ENCODE measurements at places on chromosomes 1 and 21. TPM values are rescaled to one million over a fixed set of nuclear protein-coding genes. Genes with fewer than 3 reads are reported as not detected.

Gene C1orf74
- 6.8 TPM for total RNA-seq

Gene ZNF683
- not detected for total RNA-seq

Gene PIGC
- 20.2 TPM for total RNA-seq

Gene F13B
- total RNA-seq = not detected

Gene TSPEAR
- total RNA-seq = not detected

Gene UBL4B
- not detected for total RNA-seq

Gene RIMKLA
- total RNA-seq = not detected

Gene FCRLB
- total RNA-seq = 1.3 TPM

Gene SMCP
- not detected for total RNA-seq

Gene GNAT2
- total RNA-seq = not detected

DNA sequence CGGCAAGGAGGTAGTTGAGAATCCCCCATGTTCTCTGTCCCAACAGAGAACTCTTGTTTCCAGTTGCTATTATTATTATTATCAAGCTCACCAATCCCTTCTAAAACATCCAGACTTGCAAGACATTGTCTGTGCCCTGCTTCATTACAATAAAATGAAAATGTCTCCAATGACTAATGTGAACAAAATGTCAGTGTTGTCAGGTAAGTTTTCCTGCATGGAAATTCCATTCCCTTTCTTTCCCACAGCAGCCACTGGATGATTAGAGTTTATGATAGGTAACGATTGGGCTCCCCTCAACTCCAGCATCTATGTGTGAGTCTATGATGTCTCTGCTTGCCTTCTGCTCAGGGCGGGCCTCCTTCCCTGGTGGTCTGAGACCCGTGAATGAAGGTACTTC is 8.9 kb upstream of the DYRK1A start:
- no peak for DNase-seq

DNA sequence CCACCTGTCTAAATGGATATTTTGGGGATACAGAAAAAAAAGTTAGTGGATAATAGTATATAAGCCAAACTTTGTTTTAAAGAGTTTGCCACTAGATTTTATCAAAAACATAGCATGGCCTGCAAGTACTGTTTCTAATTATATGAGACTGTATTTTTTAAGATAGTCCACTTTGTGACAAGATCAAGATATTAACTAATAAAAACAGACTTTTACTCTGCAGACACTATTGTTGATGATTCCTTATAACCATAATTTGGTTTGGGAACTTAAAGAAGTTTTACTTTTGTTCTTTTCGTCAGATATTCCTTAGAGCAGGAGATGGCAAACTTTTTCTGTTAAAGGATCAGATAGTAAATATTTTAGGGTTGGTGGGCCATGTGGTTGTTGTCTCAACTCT is 36.4 kb downstream of the SMG7 start:
- no peak for DNase-seq

- DNase-seq = no peak
These were observed 75.5 kb downstream of the CAMK2N1 start for GRCh38 chr1:20410503-20410902.

DNA sequence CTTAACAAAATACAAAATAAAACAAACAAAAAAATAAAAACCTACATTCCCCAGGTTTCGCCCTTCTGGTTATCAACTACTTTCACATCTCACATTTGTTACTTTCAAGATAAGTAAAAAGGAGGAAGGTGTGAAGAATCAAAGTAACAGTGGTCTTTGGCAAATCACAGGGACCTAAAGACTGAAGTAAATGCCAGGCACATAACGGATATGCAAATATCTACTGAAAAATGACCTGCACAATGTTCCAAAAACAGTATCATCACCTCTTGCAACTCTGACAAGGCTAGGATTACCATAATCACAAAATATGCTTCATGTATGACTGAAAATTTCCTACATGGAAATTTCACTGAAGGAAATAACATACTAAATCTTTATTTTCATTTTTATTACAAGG is 29.3 kb downstream of the COP1 start:
- no peak for DNase-seq

DNA sequence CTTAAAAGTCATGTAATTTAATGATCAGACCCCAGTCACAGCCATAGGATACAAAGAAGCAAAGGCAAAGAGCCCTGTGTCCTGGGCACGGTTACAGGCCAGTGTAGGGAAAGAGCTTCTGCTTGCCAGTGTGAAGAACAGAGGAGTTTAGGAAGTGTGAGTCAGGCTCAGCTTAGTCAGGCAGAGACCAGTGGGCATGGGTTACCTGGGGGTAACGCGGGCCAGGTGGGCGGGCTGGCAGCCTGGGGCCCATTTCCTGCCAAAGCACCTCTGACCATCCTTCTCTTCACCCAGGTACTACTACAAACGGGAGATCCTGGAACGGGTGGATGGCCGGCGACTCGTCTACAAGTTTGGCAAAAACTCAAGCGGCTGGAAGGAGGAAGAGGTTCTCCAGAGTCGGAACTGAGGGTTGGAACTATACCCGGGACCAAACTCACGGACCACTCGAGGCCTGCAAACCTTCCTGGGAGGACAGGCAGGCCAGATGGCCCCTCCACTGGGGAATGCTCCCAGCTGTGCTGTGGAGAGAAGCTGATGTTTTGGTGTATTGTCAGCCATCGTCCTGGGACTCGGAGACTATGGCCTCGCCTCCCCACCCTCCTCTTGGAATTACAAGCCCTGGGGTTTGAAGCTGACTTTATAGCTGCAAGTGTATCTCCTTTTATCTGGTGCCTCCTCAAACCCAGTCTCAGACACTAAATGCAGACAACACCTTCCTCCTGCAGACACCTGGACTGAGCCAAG is 4.7 kb downstream of the ELF3 start:
- peak; percentile 73 for DNase-seq

- DNase-seq = peak; percentile 54
These were observed 141.4 kb downstream of the PLPP3 start for GRCh38 chr1:56437959-56438358.

DNA sequence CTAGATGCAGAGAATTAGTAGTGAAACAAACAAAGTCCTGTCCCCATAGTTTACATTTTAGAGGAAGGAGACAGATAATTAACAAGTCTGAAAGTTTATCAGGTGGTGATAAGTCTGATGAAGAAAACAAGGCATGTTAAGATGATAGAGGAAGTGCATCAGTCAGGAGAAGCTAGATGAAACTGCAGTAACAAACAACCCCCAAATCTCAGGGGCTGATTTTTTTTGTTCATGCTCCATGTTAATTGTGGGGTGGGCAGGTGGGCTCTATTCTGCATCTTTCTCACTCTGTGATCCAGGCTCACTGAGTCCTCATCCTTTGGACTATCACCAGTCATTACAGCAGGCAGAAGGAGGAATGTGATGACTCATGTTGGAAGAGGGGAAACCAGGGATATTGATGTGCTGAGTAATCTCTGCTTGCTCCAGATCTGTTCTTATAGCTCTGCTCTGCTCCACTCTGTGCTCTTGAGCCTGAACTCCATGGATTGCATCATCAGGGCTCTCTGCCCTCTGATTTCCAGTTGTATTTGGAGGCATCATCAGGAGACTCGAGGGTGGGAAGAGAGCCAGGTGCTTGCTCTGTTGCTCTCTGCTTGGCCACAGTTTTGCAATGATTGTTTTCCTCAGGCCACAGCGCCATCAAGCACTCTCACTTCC is 166.9 kb downstream of the IER5 start:
- DNase-seq = peak; percentile 100

GRCh38 chr1:27862671-27863537 is 9.4 kb upstream of the THEMIS2 start:
- DNase-seq = peak; percentile 99

DNA sequence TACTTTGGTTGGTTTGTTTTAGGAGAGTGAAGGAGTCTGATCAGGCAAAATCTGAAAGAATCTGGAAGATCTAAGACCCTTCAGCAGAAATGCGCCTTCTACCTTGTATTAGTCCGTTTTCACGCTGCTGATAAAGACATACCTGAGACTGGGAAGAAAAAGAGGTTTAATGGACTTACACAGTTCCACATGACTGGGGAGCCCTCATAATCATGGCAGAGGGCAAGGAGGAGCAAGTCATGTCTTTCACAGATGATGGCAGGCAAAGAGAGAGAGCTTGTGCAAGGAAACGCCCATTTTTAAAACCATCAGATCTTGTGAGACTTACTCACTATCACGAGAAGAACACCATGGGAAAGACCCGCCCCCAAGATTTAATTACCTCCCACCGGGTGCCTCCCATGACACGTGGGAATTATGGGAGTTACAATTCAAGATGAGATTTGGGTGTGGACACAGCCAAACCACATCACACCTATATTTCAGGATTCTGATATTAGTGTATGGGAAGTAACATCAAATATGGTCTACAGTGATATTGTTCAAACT is 99.3 kb downstream of the GLUL start:
- no peak for DNase-seq

DNA sequence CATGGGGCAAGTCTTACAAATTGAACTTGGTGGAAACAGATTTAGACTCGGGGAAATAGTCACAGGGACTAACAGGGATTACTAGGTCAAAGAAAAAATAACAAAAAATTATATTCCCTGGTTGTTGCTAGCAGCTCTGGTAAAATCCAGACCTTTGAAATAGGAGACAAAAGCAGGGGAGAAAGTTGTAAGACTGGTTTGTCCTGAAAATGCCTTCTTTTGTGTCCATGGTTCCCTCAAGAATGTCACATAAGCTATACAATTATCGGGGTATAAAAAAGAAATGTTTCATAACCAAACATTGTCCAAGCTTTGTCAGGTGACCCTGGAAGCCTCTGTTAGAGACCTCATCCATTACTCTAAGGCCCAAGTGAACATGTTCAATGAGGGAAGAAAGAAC is 33.1 kb downstream of the KIAA0319L start:
- no peak for DNase-seq

DNA sequence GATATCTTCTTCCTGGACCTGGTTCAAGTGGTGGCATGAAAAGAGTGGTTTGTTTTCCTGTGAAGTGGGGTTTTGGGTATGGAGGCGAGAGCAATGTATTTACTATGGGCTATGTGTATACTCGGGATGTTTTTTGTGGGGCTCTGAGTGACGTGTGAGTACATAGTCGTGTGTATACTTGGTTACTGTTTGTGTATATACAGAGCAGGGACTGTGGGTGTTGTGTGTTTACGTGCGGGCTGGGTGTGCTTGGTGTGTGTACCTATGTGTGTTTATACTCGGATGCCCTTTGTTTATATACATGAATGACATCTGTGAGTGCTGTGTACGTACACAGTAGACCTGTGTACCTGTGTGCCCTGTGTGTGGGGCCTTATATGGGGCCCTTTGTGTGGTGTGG is 50.0 kb downstream of the YARS1 start:
- DNase-seq = no peak

DNA sequence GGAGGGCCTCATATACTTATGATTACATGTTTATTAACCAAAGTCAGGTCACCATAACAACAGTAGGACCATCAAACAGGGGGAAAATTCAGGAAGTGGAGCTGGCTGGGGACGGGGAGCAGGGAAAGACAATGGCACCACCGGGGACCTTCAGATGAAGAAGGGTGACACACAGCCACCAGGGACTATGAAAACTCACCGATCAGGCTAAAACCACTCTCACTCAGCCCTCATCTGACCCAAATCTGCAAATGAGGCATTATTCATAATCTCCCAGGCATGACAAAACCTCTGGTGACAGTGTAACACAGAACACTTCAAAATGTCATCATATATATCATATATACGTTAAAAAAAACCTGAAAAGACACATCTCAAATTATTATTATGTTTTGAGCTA is 11.2 kb downstream of the MKNK1 start:
- DNase-seq = no peak

DNA sequence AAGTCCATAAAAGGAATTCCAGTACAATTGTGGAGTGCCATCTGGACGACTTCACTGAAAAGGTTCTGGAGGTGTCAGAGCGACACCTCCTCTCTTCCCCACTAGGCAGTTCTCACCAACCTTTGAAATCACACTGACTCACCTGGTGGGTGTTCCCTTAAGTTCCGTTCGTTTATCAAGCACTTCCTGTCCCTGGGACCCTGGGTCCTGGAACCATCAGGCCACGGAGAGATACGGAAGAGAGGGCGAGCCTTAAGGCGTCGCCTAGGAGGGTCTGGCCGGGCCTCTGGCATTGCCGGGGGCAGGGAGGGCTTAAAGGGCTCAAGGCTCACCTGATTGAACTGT is 317 bp downstream of the SPAG17 start:
- no peak for DNase-seq

DNA sequence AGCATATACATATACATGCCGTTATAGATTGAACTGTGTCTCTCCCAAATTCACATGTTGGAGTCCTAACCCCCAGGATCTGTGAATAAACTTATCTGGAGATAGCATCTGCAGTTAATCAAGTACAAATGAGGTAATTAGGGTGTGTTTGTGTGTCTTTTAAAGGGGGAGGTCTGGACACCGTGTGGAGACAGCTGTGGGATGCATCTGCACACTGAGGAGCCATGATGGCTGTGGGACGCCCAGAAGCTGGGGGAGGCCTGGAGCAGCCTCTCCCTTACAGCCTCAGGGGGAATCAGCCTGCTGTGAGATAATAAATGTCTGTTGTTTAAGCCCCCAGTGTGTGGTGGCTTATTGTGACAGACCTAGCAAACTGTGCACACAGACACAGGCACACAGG is 51.8 kb upstream of the COL18A1 start:
- DNase-seq = no peak
